ENCODE measurements at places on chromosomes 2 and 18.

- no peak for DNase-seq
These were observed 48.8 kb downstream of the CABYR start for GRCh38 chr18:24187689-24188088.

DNA sequence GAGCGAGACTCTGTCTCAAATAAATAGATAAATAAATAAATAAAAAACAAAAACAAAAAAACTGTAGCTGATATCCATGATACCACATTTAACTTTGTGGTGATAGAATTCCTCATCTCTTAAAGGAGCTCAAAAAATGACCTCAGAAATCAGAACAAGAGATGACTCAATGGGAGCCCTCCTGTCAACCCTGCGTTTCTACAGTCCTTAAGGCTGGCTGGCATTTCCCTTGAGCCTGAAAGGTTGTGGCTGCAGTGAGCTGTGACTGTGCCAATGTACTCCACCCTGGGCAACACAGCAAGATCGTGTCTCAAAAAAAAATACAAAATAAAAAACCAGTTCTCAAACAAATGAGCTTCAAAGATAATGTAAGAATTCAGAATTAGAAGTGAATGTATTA, 40.4 kb downstream of the CHST9 start:
- DNase-seq, result no peak

DNA sequence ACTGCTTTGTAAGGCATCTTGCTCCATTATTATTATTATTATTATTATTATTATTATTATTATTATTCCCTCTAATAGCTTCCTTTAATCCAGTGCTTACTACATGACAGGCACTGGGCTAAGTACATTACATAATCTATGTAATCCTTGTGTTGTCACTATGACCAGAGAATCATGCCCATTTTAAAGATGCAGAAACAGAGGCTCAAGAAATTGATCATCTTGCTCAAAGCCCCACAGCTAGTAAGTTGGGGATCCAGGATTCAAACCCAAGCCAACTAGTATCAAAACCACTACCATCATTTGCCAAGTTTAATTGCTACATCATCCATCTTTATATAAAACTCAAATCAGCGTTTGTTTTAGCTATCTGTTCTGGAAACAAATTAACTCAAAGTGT, 594 bp upstream of the NGEF start:
- no peak for DNase-seq

DNA sequence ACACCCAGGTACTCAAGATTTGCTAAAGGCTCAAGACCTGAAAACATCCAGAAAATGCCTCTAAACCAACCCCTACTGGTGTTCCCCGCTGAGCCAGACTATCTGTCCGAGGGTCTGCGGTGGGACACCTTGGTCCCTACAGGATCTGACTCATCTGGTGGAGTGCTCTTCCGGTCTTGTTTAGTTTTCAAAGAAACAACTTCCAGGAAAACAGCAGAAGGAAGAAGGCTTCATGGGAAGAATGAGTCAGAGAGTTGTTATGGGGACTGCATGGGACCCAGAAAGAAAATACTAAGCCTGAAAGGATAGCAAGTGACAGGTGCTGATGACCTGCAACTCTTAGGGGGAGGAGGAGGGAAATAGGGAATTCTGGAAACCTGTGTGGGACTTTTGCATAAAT, 41.3 kb downstream of the ZFP36L2 start:
- DNase-seq, result no peak

DNA sequence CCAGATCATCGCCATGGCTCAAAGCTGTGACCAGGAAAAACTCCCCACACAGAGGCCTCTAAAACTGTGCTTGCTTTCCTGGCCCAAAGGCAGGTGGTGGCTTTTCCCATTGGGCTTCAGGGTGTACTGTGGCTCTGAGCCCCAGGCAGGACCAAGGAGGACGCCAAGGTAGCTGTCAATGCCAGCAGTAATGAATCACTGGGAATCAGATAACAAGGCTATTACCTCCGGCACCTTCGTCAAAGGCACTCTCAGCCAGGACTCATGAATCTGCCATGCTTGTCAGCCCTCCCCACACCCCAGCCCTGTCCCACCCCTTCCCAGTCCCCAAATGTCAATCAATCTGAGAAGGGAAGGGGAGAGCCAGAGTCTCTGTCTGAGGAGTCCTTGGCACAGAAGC, 27.9 kb upstream of the EN1 start:
- DNase-seq, result no peak

Data from naive thymus-derived CD8-positive, alpha-beta T cell (primary cell).